ENCODE measurements at places on chromosomes 5 and 9.

DNA sequence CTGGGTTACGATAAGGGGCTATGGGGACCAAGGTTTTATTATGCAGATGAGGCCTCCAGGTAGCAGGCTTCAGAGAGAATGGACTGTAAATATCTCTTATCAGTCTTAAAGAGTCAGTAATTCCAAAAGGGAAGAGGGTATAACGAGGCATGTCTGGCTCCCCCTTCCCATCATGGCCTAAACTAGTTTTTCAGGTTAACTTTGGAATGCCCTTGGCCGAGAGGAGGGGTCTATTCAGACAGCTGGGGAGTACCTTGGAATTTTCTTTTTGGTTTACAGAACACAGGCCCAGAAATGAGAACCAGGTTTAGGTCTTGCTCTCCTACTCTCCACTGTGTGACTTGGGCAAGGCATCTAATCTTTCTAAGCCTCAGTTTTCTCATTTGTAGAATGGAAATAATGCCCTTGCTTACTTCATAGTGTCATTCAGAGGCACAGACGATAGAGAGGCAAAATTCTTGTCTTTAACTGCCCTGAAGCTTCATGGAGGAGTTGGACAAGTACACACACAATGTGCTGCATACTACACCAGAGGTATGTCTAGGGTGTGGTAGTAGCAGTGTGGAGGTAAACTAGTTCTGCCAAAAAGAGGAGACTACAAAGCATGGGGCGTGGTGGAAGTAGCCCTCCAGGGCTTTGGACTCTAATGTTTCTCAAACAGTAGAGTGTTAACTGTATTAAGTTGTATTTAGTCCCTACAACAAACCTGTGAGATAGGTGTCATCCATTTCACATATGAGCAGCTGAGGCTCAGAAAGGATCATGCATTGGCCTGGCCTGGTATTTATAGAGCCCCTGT is 45.5 kb downstream of the IRF1 start:
- no peak for DNase-seq

GRCh38 chr5:107322936-107323335 is 347.8 kb downstream of the EFNA5 start:
- DNase-seq = no peak

GRCh38 chr9:103574056-103574455 is 520.1 kb upstream of the SMC2 start:
- no peak for DNase-seq

GRCh38 chr9:136203408-136204144 is 1.4 kb downstream of the LHX3 start:
- DNase-seq = no peak

DNA sequence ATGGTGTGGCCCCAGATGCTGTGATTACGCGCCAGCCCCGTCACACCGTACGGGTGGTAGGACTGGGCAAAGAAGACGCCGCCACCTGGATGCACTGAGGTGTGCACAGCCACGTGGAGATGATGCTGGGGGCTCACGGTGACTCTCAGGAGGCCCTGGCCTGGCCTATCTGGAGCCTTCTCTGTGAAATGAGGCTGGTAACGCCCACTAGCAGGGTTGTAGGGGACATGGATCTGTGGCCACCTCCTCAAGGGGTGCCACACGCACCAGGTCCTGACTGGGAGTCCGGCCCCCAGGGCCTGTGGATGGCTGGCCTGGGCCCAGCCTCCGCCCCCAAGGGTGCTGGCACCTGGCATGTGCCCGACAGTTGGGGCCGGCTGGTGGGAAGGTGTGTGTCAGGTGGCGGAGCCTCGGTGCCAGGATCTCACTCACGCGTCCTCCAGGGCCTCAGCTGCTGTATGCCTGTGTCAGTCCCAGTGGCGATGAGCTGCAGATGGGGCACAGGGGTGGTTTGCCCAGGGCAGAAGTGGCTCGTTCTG is 32.4 kb downstream of the NEK6 start:
- DNase-seq = peak; percentile 45

DNA sequence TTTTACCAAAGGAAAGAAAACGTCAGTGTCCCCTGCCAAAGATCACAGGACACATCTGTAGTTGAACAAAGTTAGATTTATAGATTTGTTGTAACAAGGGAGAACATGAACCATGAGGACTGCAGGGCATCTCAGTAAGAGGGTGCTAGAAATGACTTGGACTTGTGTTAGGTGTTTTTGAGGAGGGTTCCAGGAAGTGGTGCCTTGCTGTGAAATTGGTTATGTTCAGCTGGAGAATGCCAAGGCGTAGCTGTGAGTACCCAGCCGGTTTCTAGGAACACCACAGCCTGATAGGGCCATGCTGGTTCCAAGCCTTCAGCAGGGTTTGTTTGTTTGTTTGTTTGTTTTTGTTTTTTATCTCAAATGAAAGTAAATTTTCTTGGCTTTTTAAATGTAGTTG is 5.3 kb downstream of the SPEF2 start:
- DNase-seq = no peak

DNA sequence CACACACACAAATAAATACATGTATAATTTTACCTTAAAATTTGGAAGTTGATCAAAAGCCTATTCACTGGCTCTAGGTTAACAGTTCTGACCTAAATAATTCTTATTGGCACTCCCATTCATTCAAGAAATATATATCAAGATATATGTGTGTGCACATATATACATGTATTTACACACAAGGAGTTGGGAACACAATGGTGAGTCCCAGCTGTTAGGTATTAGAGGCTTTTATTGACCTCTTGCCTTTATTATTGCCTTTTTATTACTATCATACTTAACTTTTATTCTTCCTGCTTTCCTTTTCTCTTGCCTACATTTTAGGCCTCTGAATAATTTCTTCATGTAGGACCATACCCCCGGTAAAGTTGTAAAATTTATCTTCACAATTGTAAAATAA is 25.0 kb downstream of the CCDC152 start:
- no peak for DNase-seq

DNA sequence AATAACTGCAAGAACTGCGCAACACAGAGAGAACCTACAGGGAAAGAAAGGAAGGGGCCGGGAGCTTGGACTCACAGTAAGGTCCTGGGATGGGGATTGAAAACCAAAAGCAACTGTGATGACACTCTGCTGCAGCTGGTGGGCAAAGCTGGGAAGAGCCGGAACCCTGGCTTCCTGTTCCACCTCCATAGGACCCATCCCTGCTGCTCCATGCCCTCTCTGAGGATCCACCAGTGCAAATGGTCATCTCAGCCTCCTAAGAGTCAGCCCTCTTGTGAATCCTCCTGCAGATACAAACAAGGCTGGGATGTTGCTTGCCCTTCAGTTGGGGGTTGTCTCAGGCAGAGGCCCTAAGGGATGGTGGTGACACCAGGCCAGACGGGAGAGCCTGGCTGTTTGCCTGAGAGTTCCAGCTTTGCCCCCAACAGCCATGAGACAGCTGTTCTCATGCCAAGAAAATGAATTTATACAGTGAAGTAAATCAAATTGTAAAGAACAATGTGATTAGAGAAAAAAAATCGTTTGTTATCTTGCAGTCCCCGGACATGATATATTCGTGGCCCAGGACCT is 90.8 kb downstream of the TENT4A start:
- DNase-seq = no peak

- DNase-seq = peak; percentile 83
Measured at GRCh38 chr9:136791516-136792276, 552 bp downstream of the TMEM141 start.
